ENCODE measurements at places on chromosomes 3 and 15.

GRCh38 chr15:66938114-66938830, 127.1 kb upstream of the SMAD3 start:
- DNase-seq = no peak

- DNase-seq = no peak
Observed at GRCh38 chr3:79558943-79559342, 208.9 kb downstream of the ROBO1 start.

GRCh38 chr3:38575279-38575843, 74.1 kb downstream of the SCN5A start:
- DNase-seq = no peak

GRCh38 chr15:57777003-57777402, 70.5 kb downstream of the POLR2M start:
- no peak for DNase-seq

DNA sequence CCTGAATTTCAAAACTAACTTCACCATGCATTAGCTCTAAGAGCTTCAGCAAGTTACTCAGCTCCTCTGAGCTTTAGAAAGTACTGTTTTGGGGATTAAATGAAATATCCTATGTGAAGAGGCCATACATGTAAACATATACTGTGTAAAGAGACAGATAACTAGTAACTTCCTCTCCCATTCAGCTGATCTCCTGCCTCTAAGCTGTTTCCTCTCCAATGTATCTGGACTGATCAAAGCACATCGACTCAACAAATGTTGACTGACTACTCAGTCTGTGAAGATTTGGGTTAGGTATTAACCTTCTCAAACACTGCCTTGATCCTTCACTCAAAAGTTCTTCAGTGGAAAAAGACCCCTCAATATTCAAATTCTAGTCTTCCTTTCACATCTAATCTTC, 82.0 kb downstream of the BOC start:
- DNase-seq = no peak

GRCh38 chr3:151467069-151467468, 6.2 kb upstream of the IGSF10 start:
- DNase-seq = no peak

DNA sequence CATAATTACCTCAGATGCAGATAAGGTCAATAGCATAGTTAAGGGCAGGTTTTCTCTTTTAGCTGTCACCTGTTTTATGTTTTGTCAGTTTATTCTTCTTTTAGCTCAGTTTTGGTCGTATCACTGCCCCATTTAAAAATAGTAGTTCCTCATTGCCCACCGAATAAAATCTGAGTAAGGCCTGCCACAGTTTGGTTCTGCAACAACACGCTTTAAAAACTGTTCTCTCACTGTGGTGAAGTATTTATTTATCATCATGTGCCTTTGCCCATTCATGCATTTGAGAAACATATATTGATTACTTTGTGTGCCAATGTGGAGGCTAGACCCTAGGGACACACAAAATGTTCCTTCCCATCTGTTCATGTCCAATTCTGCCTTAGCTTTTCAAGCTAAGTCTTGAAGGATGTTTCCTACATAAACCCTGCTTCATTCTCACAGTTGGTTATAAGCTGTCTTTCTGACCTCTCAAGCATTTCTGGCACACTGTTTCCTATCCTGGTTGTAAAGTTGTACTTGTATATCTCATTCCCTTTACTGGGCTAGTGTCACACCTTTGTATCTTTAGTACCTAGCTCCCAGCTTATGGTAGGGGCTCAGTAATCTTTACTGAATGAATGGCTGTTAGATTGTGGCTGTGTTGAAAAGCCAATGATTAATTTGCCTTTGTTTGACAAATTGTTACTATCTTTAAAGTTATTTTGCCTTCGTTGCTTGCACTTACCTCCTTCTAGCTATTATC, 23.9 kb downstream of the AKAP13 start:
- no peak for DNase-seq

DNA sequence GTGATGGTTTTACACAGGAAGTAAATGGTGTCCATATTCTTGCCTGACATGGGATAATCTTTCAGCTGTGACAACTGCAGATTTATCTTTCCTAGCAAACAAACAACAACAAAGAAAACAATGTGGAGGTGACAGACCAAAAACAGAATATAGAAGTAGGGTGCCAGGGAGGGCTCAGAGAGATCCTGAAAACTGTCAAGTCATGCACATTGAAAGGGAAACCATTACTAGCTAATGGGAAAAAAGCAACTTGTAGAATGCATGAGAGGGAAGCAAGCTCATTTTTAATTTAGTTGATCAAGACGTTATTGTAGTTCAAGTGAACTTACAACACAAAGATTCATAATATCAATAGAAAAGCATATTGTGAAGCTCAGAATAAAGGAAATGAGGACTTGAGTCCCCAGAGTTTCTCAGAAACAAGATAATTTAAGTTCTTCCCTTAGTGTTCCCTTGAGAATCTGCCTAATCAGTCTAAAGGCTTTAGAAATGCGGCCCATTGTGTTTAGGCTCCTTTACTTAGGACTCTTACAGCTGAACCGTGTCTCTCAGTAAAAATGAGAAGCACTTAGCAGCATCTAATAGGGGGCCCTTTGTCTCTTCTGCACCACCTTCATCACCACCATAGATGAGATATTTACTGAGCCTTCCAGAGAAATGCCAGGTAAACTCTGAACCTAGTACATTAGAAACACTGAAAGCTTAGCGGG, 115.6 kb upstream of the CADPS start:
- DNase-seq = no peak

DNA sequence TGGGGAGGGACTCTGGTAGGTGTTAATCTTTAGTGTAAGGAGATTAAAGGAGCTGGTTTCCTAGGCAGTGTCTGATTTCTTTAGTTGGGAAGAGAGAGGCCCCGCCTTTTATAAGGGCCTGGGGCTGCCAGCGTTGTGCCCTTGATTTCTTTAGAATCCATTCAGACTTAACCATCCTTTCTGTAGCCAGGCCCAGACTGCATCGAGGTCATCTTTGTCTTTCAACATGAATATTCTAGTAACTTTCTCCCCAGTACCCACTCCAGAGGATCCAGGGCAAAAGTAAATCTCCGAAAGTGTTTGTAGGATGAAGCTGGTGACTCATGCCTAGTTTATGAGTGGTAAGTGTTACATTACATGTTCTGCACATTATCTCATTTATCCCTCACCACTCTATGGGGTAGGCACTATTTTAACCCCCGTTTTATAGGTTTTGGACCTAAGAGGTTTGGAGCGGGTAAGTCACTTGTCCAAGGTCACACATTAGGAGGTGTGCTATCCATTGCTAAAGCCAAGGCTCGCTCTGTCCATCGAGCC, 11.8 kb upstream of the USP3 start:
- no peak for DNase-seq

DNA sequence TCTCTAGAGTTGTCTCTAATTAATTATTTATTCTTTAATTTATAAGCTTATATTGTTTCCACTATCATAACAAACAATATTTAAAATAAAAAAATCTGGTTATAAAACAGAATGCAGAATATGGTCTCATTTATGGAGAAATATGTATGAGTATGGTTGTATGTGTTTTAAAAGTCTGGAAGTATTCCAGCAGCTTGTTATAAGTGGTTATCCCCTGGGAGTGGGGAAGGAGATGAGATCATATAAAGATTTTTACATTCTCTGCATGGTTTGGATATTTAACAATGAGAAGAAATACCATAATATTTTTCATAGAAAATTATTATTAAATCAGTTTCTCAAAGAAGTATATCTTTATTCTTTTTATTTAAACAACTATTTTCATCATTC, 135.4 kb upstream of the MB21D2 start:
- DNase-seq = no peak

DNA sequence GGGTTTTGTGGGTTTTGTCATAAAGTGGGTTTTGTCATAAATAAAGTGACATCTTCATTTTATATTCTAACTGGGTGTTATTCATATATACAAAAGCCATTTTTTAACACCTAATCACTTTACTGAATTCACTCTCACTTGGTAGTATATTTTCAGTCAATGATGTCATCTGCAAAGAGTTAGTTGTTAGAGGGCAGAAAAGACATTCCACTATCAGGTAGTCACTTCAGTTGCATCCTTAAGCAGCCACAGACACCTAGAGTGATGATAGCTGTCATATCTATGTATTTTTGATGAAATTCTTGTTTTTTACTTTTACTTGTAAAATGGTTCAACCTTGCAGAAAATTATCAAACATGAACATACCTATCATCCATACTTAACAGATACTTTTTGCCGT, 89.0 kb downstream of the DHX36 start:
- no peak for DNase-seq

GRCh38 chr3:195916991-195917390, 8.6 kb upstream of the TNK2 start:
- no peak for DNase-seq

- no peak for DNase-seq
Observed at GRCh38 chr15:39934397-39935071, 619 bp downstream of the EIF2AK4 start.

GRCh38 chr3:6281662-6282061, 579.3 kb upstream of the GRM7 start:
- no peak for DNase-seq

DNA sequence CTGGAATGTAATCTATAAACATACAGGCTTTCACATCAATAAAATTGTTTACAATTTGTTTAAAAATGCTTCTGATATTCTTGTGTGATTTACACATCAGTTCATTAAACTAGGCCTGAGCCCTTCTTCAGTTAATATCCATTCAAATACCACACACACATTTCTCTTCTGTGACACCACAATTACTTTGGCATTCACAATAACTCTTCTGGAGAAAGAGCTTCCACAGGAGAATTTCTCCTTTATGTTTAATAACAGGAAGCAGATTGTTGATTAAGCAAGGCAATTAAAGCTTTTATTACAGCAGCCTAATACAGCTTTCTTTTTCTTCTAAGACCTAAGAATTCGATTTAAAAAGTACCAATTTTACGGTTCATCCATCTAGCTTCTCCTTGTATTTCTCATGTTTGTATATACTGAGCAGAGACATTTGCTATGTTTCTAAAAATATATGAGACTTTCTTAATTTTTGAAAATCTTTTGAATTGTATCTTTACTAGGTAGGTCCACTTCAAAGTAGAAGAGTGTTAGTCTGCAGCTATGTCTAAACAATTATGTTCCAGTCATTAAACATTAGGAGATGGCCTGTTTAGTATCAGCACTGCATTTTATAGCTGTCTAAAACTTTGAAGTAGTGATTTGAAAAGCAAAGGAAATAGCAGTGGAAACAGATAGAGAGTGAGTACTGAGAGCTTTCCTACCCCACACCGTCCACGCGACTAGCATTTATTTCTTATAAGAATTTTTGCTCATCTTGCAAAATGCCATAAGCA, 511.1 kb upstream of the UBE2E2 start:
- DNase-seq = no peak

GRCh38 chr3:14237457-14237856, 58.8 kb downstream of the LSM3 start:
- DNase-seq = no peak

Measured in activated CD8-positive, alpha-beta memory T cell treated with anti-CD3 and anti-CD28 coated beads for 1 hour (primary cell).